COR-L47 (cell line): ENCODE measurements at places on chromosomes 1 and 21.
A peak's percentile ranks its signal among the peaks of the same experiment; 100 is the strongest.

DNA sequence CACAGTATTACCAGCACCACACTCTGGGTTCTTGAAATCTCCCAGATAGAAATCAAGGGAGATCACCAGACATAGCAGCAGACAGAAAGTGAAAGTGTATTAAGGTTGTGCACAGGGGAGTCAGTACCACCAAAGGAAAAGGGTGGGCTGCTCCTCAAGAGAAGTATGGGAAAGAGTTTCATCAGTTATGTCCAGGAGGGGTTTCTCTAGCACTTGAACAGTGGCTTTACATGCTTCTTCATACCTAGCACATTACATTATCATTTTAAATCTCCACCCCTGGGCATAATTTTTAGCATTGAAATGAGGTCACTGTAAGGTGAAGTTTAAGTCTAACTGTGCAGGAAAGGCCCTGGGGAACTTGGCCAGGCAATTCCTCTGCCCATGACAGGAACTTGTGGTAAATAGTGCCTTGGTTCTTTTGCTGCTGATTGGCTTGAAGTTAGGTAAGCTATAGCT lies 601.0 kb downstream of the NUF2 start:
- DNase-seq, result no peak

- DNase-seq, result no peak
Observed at GRCh38 chr1:61073871-61074270, 8.5 kb upstream of the NFIA start.

- no peak for DNase-seq
Observed at GRCh38 chr1:231170875-231171274, 9.0 kb downstream of the TRIM67 start.

- DNase-seq, result no peak
Observed at GRCh38 chr1:102365071-102365470, 368.3 kb upstream of the OLFM3 start.

DNA sequence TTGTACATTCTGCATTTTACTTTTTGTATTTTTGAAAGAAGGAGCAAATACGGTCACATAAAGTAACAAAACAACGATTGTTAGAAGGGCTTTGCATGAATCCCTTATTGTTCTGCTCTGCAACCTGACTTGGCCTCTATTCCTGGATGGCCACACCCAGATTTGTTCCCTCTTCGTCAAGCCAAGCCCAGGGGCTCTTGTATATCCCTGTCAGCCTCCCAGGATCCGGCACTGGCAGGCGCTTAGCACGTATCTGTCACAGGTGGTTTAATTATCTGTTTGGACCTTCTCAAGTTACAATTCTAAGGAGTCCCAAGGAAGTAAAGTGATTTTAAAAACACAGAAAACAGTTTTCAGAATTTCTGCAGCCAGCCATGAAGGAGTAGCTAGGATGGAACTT lies 28.0 kb downstream of the CRYAA start:
- DNase-seq, result peak; percentile 38

DNA sequence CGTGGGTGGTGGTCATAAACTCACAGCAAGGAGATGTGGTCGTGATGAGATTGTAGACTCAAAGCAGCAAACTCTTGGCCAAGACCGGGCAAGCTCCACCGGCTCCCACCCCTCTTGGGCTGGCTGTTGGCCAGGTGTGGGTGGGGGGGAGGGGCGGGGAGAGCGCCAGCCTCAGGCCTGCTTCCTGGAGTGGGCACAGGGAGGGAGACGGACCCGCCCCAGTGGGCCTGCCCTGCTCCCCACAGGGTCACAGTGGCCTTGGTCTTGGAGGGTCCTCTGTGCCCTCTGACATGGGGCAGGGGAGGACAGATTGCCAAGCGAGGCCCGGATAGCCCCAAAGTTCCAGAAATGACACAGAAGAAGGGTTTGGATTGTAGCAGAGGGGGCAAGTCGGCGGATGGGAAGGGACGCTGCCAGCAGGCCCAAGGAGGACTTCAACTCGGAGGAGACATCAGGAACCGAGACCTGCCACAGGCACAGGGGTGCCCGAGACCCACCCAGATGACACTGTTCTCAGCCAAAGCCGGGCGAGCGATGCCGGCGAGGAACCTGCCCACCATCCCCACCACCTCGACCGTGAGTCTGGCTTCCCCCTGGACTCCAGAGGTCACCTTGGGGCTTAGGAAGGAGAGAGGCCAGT lies 85.4 kb upstream of the ACTRT2 start:
- DNase-seq, result no peak

DNA sequence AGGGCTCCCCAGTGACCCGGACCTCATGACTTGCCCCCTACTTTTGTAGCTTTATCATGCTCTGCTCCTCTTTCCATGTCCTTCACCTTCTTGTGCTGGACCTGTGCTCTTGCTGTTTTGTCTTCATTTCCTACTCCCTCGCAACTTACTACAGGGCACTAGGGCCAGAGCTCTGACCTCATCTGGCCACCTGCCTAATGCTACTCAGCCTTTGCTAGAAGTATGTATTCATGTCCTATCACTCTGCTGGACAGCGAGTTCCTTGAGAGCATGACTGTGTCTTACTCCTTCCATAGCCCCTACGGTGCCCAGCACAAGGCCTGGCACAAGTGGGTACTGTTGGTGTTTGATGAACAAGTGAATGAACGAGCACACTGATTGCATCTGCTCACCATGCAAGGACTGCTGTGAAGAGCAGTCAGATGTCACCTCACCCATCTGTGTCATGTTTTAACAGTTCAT lies 1.9 kb downstream of the MTFR1L start:
- no peak for DNase-seq
